ENCODE measurements at places on chromosomes 4 and X.

DNA sequence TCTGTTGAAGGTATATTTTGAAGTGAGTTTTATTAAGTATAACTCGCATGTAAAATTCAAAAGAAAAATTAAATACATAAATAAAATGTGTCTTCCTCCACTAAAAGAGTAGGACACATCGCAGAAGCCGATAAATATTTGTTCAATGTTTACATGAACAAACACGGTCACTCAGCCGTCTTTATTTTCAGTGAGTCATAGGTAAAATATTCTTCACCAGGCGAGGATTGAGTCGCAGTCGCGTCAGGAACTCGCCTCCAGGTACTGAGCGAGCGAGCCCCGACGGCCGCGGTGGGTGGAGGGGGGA lies 271 bp upstream of the FUNDC2 start:
- no peak for DNase-seq

DNA sequence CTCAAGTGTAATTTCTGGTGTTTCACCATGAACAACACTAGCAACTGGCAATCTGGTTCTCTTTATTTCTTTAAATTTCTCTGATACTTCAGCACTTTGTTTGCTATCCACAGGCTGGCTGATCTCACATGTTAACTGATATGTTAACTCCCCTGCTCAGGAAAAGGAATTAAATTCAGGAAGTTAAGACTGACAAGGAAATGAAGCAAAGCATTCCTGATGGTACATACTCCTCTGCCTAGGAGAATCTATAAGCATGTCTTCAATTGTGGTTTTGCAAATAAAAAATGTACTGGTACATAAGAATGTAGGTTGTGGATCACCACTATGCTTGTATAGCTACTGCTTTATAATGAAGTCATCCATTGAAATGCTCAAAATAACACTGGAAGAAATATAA lies 1119.2 kb upstream of the INTU start:
- no peak for DNase-seq

DNA sequence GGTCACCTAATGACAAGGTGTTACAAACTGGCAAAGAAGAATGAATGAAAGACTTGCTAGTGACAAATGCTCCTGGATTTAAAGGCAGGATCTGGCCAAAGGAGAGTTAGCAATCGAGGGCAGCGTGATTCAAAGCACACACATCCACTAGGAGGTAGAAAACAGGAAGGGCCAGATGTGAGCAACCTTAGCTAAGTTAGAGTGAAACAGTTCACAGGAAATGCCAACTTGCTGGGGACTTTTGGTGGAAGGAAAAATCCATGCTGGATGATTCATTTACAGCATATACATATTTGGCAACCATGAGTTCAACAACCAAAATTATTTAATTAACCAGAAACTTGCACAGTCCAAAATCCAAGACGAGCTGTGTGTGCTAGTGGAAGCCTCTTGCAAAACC lies 276.9 kb downstream of the PTTG2 start:
- no peak for DNase-seq

GRCh38 chr4:17740702-17741101 lies 40.7 kb downstream of the FAM184B start:
- DNase-seq: no peak

DNA sequence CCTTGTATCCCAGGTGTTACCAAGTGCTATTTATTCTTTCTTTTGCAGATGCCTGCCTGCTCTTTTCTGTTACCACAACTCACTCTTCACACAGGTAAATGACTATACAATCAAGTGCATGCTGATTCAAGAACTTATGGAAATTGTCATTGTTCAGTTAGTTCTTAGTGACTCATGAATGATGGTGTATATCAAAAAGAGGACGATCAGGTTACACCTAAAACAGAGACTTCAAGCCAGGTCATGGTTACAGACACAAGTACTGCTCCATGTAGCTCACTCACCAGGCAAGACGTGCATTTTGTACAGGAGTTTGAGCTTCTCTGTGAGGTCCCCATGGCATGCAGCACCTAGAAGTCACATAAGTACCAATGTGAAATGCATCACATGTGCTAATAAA lies 59.3 kb upstream of the UCP1 start:
- DNase-seq: no peak

DNA sequence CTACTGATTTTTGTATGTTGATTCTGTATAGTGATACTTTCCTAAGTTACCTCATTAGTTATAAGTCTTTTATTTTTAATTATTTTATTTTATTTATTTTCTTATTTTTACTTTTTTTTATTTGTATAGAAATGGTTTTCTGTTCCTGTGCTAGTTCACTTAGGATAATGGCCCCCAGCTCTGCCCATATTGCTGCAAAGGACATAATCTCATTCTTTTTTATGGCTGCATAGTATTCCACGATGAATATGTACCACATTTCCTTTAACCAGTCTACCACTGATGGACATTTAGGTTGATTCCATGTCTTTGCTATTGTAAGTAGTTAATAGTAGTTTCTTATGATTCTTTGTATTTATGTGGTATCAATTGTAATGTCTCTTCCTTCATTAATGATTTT lies 31.5 kb upstream of the GK2 start:
- DNase-seq: no peak

GRCh38 chr4:57764856-57765255 lies 654.7 kb upstream of the IGFBP7 start:
- no peak for DNase-seq
